ENCODE measurements at places on chromosomes 4 and X.

- DNase-seq = no peak
Observed at GRCh38 chr4:122617597-122618593, 3.0 kb downstream of the IL21 start.

DNA sequence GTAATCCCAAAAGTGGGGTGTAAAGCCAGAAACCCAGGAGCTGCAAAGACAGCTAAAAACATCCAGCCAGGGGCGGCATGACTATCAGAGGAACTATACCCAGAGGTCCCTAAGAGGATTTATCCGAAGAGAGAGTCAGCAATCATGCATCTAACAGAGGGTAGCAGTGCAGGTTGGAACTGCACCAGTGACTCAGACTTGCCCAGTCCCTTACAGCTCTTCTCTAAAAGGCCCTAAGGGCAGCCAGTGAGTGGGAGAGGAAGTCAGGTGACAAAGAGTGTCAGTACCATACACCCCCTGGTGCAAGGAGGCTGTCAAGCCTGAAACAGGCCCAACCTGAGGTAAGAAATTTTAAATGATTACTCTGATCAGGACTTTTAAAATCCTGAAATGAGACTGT, 88.1 kb downstream of the CAMK2D start:
- no peak for DNase-seq

DNA sequence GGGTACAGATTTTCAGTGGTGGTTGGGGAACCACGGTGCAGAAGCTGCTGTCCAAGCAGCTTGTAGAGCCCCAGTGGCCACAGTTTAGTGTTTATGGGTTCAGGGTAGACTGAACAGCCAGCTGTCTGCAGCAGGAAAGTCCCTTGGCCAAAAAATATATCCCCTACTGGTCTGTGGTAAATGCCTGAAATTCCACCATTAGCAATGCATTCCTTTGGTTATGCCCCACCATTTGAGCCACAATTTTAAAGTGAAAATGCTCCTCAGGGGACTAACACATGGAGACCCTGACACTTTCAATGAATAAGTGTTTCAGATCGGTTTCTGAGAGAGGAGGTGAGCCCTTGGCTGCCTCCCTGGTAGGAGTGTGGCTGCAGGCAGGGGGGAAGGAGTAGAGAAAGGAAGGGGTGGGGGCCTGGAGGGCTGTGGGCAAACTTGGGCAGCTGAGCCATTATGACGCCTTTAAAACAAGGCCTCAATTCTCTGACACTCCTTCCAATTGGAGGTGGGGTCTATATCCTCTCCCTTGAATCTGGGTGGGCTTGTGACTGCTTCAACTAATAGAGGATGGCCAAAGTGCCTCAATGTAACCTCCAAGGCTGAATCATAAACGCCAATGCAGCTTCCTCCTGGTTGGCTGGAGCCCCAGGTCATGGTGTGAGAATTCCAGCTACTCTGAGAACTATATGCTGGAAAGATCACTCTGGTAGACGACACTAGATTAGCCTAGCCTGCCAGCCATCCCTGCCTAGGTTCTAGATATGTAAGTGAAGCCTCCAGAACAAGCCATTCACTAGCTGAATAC, 75.8 kb upstream of the ATP6AP2 start:
- DNase-seq = no peak

DNA sequence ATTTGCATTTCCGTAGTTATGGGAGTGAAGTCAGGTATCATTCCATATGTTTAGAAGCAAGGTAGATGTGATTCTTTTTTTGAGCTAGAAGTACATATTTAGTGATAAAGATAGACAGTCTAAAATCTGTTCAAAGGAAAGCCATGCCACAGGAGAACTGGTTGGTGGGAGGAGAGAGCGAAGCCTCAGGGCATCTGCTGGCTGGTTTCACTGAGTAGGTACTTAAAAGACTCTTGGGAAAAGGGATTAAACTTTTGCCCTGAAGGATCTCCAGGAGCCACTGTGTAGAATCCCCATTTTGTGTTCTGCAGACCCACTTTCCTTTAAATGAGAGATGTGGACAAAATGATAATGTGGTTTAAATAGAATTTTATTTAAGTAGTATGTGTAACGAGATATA, 89.6 kb downstream of the SHROOM2 start:
- DNase-seq = no peak

- peak; percentile 60 for DNase-seq
Observed at GRCh38 chrX:153554519-153555167, 37.2 kb downstream of the ATP2B3 start.

DNA sequence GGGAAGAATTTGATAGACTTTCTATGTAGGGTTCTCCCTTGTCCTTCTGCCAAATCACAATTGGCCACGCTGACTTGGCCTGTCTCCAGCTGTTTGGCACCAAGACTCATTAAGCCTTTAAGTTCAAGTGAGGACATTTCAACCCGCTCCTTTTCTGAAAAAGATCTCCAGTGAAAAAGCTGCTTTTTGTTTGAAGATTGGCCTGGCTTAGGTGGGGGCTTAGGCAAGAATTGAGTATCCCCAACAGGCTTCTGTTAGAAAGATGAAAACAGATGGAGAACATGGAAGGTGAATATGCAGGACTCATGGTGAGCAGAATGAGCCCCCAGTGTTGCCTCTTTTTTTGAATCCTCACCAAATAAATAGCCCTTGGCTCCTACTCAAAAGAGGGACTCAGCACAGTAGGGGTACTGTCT, 28.5 kb upstream of the LIMCH1 start:
- no peak for DNase-seq

DNA sequence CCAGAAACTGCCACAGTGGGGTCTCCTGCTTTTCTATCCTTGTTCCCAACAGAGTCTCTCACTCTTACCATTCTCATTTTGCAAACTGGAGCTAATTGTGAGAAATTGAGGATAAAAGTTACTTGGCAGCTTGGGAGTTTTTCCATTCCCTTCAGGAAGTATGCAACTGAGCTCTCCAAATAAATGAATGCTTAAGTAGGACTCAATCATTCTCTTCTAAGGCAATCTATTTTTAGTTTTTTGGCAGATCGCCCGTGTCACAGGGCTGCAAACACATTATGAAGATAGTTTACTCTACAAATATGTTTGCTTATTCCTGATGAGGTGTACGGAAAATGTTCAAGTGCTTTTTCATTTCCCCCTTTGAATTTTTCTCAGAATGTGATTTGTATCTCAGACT, 5.3 kb downstream of the ASB11 start:
- no peak for DNase-seq

- DNase-seq = no peak
Observed at GRCh38 chr4:27717431-27717755, 856.8 kb downstream of the STIM2 start.

- DNase-seq = no peak
Observed at GRCh38 chr4:66279084-66279483, 608.8 kb upstream of the EPHA5 start.

DNA sequence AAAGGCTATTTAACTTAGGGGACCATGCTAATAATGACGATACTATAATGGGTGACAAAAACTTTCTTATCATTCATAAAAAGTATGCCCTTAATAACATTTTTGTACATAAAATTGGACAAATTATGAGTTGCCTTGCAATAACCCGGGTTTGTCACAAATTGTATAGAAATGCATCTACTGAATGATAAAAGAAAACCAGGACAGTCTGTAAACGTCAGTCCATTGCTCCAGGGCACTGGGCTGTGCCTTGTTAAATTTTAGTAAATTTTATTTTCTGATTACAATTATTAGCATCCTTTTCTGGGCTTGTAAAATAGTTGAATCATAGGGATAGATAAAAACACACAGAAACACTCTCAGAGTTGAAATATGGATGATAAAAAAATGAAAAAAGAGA, 778.3 kb downstream of the RAPGEF2 start:
- no peak for DNase-seq

- no peak for DNase-seq
Observed at GRCh38 chr4:176193126-176193525, 2.3 kb downstream of the SPATA4 start.

DNA sequence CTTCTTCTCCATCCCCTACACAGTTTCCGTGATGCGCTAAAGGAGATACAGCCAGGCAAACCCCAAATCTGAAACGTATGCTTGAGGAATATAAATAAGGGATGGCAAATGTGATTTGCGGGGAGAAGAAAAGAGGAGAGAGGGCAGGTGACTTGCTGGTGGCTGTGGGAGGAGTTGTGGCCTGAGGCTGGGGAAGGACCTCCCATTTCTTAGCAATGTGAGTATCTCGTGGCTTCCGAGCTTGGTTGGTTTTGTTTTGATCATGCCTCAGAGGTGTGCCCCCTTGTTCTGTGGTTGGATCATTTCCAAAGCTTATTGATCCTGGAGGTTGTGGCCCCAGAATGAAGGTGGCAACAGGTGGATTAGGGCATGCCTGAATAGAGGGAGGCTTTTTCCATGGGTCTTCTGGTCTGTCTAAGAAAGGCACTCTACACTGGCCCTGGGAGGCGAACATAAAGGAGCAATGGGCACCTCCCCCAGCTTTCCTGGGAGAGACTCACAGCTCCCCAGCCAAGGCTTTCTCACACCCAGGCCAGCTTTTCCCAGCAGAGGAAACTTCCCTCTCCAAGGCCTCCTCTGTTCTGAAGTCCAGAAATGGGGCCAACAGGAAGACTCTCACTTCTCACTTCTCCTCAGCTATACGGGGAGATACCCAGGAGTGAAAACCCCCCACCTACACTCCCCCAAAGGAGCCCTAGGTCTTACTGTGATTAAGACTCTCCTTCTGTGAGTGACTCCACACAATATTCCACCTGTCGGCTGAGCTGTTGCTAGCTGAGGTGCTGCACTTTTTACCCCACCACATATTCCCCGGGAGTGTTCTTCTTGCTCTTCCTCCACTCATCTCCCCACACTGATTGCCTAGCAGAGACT, 40.0 kb downstream of the C4orf51 start:
- DNase-seq = no peak

DNA sequence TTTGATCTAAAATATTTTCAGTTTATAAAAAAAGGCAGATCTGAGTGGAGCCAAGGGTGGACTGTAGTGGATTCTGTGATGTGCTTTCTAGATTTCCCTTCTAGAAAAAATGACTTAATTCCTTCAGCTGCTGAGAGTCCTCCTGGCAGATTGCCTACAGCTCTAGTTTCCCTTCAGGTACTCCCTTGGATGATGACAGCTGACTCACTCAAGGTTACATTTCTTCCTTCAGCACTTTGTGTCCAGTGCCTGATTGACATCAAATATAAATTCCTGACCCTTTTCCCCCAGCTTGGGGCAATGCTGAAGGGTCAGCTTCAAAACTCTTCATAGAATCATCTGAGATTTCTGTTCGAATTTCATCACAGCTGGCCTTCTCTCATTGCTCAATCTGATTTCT, 161.7 kb downstream of the EMCN start:
- DNase-seq = no peak

DNA sequence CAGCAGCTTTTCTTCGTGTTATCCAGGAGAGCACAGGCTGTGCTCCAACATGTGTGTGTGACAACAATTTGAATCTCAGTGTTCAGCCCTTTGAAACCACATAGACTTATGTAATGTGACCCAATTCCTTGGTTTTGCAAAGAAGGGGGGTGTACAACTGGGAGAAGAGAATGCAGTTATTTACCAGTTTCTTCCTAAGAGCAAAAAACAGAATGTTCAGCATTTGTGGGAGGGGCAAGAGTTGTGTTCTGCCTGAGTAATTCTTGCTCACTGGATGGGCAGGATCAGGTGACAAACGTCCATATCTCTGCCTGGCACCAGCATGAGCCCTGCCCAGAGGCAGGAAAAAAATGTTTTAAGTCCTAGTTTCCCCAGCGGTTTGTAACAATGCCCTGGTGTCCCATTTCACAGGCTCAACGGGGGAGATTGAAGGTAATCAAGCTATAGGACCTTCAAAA, 72.0 kb downstream of the PRPS1 start:
- no peak for DNase-seq

- DNase-seq = peak; percentile 34
Observed at GRCh38 chr4:73653695-73654106, 33.5 kb upstream of the RASSF6 start.

GRCh38 chr4:184805462-184806228, 20.1 kb downstream of the ACSL1 start:
- DNase-seq = no peak

GRCh38 chrX:101258259-101258581, 32.9 kb downstream of the TAF7L start:
- no peak for DNase-seq

- DNase-seq = no peak
Observed at GRCh38 chrX:56974408-56974807, 20.9 kb downstream of the SPIN3 start.

DNA sequence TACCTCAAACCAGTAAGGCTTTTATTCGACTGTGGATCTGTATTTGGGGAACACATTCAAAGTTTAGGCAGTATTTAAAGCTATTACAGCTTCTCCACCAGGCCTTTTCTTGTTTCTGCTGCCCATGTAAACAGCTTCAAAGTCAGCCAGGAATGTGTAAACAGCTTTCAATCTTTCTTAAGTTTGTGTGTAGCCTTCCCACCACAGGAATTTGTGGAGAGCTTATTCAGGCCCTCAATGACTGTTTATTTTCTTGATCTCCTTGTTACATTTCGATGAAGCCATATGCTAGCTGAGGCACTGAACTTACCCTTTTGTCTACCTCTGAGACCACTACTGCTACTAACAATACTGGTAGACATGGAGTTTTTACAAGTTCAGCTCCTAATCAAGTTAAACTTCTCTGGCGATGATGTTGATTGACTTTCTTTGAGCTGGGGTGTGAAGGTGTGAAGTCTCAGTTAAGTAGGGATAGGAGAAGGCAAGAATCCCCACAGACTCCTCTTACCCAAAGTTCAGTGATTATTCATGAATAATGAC, 72.6 kb downstream of the NWD2 start:
- no peak for DNase-seq

DNA sequence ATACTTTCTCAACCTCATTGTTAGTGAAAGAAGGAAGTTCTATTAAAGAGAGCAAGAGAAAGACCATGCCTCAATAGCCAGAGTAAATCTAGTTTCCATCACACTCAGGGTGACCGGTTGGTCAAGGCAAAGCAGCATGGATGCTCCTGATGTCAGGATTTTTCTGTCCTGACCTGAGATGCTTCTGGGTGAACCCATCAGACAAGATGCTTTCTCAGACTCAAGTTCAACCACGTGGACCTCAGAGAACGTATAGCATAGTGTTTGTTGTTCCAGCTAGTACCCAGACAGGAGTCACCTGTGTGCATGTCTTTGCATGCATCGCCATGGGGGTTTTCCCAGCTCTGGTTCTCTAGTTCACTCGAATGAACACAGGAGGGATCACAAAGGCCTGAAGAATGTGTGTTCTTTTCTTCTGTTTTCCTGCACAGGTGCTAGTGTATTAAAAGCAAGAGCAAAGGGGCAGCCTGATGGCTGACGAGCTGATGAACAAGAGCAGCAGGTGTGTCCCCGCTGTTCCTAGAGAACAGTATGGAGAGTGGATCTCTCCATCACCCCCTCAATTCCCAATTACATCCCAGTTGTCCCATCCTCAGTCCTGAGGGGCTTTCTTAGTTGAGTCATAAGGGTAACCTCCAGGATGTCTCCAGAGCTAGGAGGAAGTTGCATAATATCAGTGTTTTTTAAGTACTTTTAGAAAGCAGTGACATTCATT, 110.5 kb upstream of the ENPP6 start:
- no peak for DNase-seq
